ENCODE measurements at places on chromosomes 1 and 21.

DNA sequence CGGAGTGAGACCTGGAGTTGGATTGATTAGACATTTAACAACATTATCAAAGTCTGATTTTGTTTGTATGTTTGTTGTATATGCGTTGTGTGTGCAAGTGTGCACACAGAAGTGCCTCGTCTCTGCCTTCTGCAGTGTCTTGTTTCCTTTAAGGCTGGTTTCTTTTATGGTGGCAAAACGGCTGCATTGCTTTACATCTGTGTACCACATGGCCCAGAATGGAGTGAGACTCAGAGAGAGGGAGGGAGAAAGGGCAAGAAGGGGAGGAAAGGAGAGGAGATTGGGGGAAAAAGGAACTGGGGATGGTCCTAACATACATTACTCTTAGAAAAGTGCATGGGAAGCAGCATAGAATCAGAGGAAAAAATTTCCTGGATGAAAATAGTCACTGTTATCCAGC is 99.7 kb upstream of the WLS start:
- DNase-seq: no peak

DNA sequence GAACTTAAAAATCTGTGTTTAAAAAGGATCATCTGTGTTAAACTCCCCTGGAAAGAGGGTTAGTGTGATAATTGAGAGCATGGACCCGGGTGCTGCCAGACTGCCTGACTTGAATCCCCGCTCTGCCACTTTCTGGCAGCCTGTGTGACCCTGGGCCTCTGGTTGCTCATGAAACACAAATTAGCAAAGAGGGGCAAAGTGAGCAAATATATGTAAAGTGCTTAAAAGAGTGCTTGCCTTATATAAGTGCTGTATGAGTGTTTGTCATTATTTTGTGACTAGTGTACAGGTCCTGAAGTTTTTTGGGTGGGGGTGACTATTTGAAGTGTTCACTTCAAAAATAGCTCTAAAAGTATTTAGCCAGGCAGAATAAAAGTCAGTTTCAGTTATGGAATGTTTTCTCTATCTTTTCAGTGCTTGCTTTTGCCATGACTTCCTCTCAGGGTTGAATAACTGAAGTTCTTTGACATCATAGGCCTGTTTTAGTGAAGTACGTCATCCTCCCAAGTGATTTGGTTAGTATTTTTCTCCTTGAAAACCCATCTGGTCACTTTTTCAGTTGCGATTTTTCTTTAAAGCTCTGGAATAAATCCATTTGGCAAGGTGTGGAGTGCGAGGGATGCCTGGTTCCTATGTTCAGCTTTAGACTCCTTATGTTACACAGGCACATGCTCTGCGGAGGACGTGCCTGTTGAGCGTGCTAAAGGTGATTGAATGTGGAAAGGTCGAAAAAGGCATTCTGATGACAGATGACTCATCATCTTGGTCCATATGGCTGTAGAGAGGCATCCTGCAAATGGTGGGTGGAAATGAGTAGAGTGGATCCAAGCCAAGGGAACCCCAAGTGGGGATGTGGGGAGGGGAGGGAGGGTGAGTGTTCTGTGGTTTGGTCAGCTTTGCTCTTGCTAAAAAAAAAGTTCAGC is 47.8 kb downstream of the AK4 start:
- no peak for DNase-seq

GRCh38 chr1:27153549-27153886 is 1.4 kb downstream of the SLC9A1 start:
- no peak for DNase-seq

- no peak for DNase-seq
Measured at GRCh38 chr1:6272868-6273267, 12.0 kb upstream of the GPR153 start.

- no peak for DNase-seq
Measured at GRCh38 chr1:25794325-25794724, 5.7 kb upstream of the SELENON start.

GRCh38 chr1:33435096-33435820 is 4.4 kb upstream of the PHC2 start:
- DNase-seq: no peak

DNA sequence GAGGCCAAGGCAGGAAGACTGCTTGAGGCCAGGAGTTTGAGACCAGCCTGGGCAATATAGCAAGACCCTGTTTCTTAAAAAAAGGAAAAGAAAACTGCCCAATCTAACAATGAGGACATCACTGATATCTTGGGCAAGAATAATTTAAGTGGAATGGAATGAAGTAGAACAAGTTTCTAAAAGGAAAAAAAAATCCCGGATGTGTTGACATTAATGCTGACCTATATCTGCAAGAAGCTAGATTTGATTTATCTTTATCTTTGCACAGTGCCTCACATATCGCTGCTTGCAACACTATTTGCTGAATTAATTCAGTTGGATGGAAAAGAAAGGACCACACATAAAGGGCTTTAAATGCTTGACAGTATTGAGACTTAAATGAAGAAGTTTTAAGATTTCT is 27.8 kb downstream of the DIPK1A start:
- DNase-seq: no peak

DNA sequence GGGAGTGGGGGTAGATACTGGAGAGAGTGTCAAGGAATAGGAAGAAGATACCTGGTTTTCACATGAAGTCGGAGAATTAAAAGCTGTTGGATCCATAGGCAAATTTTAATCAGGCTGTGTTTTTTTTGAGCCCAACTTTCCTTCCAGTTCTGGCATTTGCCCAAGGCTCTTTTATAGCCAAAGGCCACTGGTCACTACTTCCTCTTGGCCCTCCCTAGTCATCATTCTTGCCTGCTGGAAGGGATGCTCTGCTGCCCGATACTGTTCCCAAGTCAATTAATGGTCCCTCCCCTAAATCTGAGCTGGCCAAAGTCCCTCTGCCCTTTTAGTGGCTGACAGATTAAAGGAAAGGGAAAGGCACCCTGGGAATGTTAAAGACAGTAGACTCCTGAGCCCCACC is 102.8 kb upstream of the ZNF648 start:
- DNase-seq: no peak

GRCh38 chr1:116506132-116507004 is 64.5 kb downstream of the CD58 start:
- DNase-seq: no peak

GRCh38 chr1:21782349-21782867 is 541 bp downstream of the USP48 start:
- no peak for DNase-seq

- peak; percentile 5 for DNase-seq
Measured at GRCh38 chr1:53470155-53470554, 11.0 kb downstream of the DMRTB1 start.

- no peak for DNase-seq
Measured at GRCh38 chr1:89170170-89171066, 5.4 kb downstream of the GBP7 start.

DNA sequence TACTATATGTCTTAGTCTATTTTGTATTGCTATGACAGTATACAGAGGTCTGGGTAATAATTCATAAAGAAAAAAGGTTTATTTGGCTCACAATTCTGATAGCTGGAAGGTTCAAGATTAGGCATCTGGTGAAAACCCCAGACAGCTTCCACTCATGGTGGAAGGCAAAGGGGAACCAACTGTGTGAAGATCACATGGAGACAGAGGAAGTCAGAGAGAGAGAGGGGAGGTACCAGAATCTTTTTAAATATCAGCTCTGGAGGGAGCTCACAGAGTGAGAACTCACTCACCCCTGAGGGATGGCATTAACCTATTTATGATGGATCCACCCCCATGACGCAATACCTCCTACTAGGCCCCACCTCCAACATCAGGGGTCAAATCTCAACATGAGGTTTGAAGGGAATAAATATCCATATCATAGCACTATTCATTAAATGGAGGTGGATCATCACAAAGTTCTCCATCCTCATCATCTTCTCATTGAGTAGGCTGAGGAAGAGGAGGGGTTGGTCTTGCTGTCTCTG is 290.5 kb downstream of the DSCAM start:
- DNase-seq: no peak

GRCh38 chr1:227729144-227729880 is 5.8 kb downstream of the JMJD4 start:
- no peak for DNase-seq

DNA sequence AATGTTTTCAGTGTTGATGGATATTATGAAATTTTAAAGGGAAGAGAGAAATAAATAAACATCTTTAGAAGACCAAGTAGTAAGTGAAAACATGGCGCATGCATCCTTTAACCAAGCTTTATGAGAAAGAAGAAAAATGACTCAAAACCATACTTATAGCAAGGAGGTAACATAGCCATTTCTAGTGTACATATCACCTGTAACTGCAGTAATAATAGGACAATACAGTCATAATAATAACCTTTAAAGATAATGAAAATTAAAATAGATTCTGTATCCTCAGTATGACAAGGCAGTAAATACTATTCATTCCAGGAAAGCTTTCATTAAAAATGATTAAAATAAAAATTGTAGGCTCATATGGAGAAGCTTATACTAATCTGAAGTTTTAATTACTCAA is 141.2 kb downstream of the COL24A1 start:
- DNase-seq: no peak

- no peak for DNase-seq
Measured at GRCh38 chr1:41428738-41429640, 55.5 kb downstream of the EDN2 start.

- DNase-seq: no peak
Measured at GRCh38 chr1:228497206-228497605, 10.0 kb downstream of the RNF187 start.

DNA sequence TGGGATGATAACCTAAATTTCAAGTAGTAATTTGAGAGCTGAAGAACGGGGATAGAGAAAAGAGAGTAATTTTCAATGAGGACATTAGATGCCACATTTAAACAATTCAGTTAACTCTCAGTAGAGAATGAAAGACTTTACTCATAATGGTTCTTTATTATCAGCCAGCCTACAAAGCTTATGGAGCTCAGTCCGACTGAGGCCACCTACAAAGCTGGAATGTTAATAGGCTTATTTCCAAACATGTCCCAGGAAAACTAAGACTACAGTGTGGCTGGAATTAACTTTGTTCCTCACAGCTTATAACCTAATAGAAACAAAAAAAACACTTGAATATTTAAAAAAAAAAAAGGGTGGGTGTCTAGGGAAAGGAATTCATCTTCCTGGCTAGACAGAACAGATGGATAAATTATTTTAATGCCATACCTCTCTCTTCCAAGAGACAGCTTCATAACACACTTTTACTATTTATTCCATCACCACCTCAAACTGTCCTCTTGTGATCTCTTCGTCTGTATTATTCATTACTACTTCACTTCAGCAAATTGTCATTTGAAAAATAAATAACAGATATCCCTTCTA is 9.8 kb downstream of the SLC19A2 start:
- no peak for DNase-seq

GRCh38 chr1:32393832-32394140 is 455 bp downstream of the BSDC1 start:
- DNase-seq: no peak

DNA sequence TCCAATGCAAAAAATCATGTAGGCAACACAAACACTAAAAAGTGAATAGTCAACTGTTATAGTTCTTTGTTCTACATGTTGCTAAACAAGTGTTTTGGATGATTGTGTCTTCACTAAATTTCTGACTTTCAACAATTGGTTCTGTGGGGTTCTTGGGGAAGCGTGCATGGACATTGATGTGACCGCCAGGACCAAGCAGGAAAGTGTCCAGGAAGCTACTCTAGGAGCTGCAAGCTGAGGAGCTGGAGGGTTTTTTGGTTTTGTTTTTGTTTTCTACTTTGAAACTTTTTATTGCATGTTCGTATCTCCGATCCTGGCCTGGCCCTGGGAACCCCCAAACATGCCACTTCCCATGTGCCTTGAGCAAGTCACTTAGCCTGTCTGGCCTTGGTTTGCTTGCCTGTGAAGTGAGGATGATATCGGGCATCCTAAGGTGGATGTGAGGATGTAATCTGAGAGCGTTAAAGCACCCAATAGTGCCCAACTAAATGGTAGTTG is 8.0 kb downstream of the TMPRSS3 start:
- DNase-seq: no peak

- DNase-seq: no peak
Measured at GRCh38 chr1:67879485-67879884, 46.2 kb upstream of the GNG12 start.

DNA sequence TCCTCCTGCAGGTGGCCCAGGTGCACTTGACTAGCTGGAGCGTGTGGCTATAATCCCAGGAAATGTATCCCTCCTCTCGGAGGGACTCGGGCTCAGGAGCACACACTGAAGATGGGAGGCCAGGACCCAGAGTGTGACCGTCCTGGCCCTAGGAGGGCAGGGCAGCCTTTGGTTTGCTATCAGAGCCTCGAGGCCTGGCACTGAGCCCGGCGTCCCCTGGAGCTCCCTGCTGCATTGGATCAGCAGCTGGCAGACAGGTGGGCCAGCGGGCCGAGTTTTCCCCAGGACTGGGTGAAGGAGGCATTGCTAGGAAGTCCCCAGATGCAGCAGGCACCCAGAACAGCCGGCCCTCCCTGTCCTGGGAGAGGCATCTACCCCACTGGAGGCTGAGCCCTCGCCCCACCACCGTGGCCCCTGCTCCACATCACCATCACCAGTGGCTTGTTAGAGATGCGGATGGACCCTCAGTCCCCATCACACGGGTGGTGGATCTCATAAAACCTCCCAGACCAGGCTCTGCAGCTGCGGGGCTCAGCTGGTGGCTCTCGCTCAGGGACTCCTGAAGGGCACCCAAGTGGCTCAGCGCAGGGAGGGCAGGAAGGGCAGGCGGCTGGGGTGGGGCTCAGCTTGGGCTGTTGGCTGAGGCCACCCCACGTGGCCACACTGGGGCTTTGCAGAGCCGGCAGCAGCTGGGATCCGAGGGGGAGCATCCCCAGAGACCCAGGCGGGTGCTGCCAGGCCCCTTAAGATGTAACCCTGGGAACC is 32.7 kb upstream of the POFUT2 start:
- DNase-seq: no peak

GRCh38 chr1:84358695-84359094 is 39.6 kb upstream of the DNASE2B start:
- no peak for DNase-seq

DNA sequence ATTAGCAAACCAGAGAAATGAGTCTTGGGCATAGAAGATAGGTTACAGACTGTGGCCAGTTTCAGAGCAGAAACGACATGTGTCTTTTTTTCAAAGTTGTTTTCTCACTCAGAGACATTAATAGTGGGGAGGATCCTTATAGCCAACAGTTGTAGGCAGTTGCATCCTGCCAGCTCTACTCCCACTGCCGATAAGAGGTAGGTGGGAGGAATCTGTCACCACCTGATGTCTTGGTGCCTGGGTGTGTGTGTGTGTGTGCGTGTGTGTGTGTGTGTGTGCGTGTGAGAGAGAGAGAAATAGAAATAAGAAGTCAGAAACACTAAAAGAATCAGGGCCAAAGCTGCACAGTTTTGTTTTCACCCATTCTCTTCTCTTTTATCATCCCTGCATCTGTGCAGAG is 219.5 kb downstream of the ZP4 start:
- DNase-seq: no peak

DNA sequence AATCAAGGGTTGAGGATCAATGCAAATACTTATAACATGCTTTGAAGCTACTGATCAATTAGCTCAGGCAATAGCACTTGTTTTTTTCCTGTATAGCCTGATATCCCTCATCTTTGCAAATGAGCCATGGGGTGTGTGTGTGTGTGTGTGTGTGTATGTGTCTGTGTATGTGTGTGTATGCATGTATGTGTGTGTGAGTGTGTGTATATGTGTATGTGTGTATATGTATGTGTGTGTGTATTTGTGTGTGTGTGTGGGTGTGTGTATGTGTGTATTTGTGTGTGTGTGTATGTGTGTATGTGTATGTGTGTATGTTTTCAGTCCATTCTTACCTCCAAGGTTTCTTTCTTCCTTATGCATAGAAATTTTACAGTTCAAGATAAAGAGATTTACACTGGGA is 78.4 kb upstream of the SSX2IP start:
- DNase-seq: no peak
